ENCODE measurements at places on chromosomes 5 and 9.
A peak's percentile ranks its signal among the peaks of the same experiment; 100 is the strongest.

DNA sequence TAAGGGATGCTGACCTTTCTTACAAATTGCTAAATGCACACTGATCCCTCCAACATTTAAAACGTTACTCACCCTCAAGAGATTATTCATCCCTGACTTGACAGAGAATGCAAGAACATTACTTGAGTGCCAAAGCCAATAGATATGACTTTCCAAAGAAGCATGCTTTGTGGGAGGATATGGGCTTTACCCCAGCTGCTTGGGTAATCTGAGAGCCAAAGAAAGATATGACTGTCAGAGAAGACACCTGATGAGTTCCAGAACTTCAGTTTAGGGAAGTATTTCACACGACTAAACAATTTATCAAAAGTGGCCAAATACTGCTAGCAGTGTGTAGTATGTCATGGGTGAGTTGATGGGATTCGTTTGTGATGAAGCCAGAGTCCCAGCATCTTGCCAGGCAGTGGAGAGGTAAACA, 7.4 kb upstream of the SPDL1 start:
- DNase-seq = peak; percentile 94

GRCh38 chr9:3957306-3957705, 342.6 kb downstream of the GLIS3 start:
- no peak for DNase-seq

DNA sequence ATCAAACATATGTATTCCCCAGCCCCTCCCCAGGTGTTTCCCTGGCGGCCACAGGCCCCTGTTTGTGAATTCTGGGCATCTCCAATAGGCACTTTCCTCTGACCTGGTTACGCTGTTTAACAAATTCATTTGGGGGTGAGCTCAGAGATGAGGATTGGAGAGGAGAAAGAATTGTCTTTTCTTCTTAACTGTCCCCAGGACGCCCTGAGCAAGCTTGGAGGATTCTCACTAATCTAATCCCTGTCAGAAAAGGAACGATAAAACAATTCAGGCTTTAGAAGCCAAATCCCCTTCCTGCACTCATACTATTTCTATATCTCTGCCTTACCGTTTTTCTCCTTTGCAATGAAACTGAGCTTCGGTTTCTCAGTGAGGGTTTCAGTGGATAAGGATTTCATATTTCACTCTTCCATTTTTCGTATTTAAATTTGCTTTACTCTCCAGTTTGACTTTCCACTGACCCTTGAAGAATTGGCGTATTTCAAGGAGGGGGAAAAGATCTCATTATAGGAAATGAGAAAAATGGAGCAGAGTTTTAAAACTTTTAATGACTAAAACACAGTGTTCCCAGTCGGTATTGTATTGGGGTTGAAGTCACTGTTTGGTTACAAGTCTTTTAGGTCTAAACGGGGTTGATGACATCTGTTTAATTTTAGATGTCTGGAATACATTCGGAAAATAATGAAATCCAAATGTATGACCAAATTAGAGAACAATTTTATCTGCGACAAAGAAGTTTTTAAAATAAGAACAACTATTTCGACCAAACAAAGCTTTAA, 180.1 kb downstream of the MACROH2A1 start:
- no peak for DNase-seq

GRCh38 chr9:137795156-137795666, 82.4 kb upstream of the CACNA1B start:
- DNase-seq = no peak

DNA sequence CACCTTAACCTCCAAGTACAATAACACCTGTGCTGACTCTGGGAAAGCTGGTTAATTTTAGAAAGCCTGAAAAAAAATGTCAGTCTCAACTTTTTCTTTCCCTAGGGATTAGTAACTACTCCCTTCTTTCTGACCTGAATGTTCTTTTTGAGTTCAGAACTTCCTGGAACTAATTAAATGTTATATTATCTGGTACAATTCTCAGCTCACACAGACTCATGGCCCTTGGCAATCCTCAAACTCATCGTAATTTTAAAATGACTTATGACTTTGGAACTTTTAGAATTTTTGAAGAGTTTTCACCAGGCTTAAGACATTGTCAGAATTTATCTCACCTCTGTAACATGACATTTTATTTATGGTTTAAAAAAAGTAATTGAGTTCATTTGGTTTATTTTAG, 315.0 kb downstream of the FER start:
- no peak for DNase-seq

GRCh38 chr5:167934551-167934971, 356.9 kb upstream of the WWC1 start:
- no peak for DNase-seq

DNA sequence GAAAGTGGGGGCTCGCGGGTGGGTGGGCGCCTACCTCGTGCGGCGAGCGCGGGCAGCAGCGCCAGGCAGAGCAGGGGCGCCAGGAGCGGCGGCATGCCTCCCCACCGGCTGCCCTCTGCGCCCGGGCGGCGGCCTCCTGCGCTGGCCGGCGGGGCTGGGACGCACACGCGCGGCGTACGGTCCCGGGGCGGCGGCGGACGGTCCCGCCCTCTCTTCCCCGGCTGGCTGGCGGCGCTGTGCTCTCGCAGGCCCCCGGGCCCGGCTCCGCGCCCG, 220 bp downstream of the NOTCH1 start:
- no peak for DNase-seq

DNA sequence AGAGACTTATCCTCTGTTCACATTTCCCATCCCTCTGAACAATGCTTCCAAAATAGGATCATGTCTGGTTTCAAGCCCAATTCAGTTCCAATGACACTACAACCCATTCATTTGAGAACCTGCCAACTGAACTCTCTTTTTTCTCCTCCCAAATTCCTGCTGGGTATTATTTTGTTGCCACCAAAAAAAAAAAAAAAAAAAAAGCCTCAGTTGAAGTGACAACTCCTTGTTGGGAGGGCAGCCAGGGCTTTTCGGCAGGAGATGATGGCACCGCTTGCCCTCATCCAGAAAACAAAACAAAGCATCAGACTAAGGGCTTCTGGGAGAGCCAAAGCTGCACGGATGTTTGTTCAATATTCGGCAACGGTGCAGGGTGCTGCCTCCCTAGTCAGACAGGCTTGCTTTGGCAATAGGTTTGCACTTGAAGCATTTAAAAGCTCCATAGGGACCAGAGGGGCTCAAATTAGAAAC, 30.6 kb upstream of the TRIM32 start:
- DNase-seq = no peak

DNA sequence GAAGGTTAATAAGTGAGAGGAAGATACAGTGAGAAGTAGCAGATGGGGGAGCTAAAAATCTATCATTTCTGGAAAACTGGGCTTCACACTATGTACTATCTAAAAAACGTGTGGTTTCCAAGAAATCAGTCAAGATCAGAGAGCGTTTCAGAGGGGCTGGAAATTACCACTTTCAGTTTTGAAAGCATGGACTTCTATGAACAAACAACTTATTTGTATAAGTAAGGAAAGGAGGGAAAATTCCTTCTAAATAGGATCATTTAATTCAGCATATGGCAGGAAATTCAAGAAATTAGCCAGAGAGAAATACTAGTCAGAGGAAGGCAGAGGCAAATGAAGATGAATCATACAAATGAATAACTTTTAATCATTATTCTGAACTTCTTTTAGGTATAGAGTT, 11.3 kb downstream of the TNC start:
- no peak for DNase-seq

DNA sequence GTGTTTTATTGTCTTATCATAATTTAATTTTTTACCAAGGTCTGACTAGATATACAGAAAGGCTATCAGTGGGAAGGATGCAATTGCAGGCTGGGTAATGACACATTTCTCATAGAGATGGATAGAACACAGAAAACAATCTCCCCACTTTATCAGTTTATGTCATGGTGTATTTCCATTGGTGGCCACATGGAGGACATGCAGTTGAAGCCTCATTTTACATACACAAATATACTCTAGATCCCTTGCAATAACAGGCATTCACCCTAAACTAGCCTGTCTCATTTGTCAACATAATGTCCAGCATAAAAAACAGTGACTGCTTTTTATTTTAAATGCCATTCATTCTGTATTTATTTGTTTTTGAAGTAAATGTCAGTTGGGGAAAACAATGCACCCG, 526.3 kb downstream of the GABRG2 start:
- no peak for DNase-seq

- no peak for DNase-seq
Measured at GRCh38 chr9:115374724-115375268, 256.8 kb upstream of the TNC start.

- DNase-seq = no peak
Measured at GRCh38 chr9:18605766-18606180, 131.8 kb downstream of the ADAMTSL1 start.

GRCh38 chr5:127040796-127041520, 10.6 kb upstream of the MARCHF3 start:
- no peak for DNase-seq

DNA sequence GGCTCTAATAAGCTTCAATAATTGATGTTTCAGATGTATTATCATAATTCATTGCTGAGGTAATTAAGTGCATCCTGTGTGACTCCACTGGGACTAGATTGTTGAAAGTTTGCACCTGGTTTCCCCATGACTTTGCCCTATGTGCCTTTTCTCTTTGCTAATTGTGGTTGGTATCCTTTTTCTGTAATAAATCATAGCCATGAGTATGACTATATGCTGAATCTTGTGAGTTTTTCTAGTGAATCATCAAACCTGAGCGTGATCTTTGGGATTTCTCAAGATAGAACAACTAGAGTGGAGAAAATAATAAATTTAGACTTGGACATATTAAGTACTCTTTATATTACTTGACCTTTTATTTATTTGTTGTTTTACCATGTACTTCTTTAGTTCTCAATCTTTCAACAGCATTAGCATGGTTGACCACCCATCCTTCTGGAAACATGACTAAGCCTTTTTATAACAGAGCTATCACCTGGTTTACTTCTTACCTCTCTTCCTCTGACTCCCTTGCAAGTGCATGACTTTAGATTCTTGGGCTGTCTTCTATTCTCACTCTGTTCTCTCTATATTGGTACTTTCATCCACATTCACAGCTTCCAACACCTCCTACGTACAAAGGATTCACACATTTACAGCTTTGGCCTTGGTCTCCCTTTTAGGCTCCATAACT, 239.6 kb upstream of the TAS2R1 start:
- peak; percentile 92 for DNase-seq

GRCh38 chr9:110620726-110621125, 41.2 kb upstream of the SVEP1 start:
- DNase-seq = no peak

DNA sequence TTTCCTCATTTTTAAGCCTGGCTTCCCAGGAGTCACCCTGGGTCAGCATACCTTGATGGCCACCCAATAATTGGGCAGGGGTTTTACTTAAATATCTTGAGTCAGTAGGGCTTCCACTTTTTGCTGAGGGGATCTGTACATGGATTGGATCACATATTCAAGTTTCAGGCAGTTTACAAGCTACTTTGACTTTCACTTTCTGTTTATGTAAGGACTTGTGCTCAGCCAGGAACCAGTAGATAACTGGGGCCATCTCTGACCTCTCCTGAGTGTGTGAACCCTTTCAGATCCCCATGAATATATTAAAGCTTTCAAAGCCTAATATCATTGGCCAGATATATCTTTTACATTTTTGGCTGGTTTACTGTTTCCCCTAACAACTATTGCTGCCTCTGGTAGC, 45.1 kb downstream of the SLCO6A1 start:
- DNase-seq = peak; percentile 8
